ENCODE measurements at places on chromosomes 16 and 17. TPM values are rescaled to one million over a fixed set of nuclear protein-coding genes. Genes with fewer than 3 reads are reported as not detected.

Gene IRX3
- total RNA-seq, result 18.9 TPM

Gene KRTAP9-8
- not detected for total RNA-seq

Gene RAD51D
- 12.1 TPM for total RNA-seq

Gene TSPAN10
- total RNA-seq, result 3.9 TPM

Gene NTN1
- 11.3 TPM for total RNA-seq

Gene SPATA32
- 0.12 TPM for total RNA-seq

Gene MYO15B
- total RNA-seq, result 260 TPM

Gene NPW
- 7.0 TPM for total RNA-seq

Measured in metanephros (tissue), 2 donors.